Peyer's patch (tissue), 4 donors: ENCODE measurements at places on chromosomes 7 and 10.

GRCh38 chr10:85492684-85493083 lies 873.9 kb downstream of the GRID1 start:
- DNase-seq: no peak

DNA sequence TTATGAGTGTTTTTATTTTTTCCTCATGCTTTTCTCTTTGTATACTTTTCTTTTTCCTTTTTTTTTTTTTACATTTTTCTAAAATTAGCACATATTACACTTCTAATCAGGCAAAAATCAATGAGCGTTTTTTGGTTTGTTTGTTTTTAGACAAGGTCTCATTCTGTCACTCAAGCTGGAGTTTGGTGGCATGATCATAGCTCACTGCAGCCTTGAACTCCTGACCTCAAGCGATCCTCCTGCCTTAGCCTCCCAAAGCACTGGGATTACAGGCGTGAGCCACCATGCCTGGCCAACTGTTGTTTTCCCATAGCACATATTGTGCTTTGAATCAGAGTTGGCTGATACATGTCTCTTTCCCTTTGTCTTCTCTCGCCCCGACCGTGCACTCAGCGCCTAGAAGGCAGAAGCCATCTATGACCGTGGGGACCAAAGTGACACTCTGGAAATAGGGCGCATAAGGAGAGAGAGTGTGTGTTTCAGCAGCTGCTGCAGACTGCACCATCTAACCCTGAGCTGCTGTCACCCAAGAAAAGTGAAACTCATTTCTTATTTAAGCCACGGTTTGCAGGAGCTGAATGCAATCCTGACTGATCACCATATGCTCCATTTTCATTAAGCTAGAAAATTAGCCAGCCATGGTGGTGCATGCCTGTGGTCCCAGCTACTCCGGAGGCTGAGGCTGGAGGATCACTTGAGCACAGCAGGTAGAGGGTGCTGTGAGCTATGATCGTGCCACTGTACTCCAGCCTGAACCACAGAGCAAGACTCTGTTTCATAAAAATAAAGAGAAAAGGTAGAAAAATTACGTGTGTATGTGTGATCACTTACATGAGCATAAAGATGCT lies 41.4 kb upstream of the GTF2I start:
- DNase-seq: no peak

GRCh38 chr7:36015733-36016132 lies 137.3 kb upstream of the EEPD1 start:
- no peak for DNase-seq

DNA sequence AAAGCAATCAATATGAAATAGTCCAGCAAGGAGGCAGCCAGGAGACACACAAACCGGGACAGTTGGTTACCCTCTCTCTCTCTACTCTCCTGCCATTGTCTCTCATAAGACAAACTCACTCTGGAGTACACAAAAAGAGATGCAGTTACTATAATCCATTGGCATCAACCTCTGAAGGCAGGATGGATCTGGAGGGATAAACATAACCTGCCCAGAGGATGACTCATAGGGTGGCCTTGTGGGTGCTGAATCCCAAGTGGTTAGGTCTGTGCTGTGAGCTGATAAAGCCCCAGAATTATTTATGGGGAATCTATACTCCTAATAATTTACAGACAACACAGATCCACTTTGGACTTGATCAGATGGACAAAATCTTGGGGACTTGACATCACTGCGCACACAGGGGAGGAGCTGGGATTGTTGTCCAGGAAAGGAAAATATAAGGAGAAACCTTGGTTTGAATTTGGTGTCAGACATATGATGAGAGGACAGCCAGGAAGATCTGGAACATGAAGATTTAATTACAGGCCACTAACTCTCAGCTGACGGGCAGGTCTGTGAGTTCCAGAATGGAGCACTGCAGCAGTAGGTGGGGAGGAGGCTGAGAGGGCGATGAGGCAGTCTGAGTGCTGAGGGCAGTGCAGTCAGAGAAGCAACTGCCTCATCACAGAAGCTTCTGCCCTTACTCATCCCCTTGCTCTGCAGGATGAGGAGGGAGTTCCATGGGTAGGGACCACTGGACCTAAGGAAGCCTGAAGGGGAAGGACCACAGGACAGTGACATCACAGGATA lies 113.9 kb upstream of the PRSS58 start:
- no peak for DNase-seq

DNA sequence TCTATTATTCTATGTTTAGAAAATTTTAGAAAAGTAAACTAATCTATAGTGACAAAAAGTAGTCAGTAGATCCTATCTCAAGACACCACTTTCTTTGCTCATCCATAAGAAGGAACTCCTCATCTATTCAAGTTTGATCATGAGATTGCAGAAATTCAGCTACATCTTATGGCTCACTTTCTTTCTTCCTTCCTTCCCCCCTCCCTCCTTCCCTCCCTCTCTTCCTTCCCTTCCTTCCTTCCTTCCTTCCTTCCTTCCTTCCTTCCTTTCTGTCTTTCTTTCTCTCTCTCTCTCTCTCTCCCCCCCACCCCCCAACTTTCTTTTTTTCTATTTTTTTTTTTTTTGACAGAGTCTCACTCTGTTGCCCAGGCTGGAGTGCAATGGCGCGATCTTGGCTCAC lies 35.3 kb upstream of the SRPK2 start:
- DNase-seq: no peak

GRCh38 chr10:126205486-126206205 lies 182.6 kb downstream of the ADAM12 start:
- no peak for DNase-seq

DNA sequence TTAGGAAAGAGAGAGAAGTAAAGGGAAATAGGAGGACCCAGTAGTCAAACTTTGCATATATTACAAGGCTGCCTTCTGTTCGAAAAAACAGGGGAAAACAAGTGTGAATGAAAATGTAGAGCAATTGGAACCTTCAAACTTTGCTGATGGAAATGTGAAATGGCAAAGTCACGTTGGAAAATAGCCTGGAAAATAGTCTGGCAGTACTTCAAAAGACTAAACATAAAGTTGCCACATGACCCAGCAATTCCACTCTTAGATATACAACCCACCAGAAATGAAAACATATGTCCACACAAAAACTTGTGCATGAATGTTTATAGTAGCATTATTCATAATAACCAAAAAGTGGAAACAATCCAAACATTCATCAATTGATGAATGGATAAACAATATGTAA lies 78.6 kb upstream of the IFRD1 start:
- DNase-seq: no peak

- no peak for DNase-seq
Measured at GRCh38 chr7:102991540-102992214, 78.9 kb downstream of the LRRC17 start.

GRCh38 chr7:68892236-68892635 lies 706.0 kb upstream of the AUTS2 start:
- no peak for DNase-seq

DNA sequence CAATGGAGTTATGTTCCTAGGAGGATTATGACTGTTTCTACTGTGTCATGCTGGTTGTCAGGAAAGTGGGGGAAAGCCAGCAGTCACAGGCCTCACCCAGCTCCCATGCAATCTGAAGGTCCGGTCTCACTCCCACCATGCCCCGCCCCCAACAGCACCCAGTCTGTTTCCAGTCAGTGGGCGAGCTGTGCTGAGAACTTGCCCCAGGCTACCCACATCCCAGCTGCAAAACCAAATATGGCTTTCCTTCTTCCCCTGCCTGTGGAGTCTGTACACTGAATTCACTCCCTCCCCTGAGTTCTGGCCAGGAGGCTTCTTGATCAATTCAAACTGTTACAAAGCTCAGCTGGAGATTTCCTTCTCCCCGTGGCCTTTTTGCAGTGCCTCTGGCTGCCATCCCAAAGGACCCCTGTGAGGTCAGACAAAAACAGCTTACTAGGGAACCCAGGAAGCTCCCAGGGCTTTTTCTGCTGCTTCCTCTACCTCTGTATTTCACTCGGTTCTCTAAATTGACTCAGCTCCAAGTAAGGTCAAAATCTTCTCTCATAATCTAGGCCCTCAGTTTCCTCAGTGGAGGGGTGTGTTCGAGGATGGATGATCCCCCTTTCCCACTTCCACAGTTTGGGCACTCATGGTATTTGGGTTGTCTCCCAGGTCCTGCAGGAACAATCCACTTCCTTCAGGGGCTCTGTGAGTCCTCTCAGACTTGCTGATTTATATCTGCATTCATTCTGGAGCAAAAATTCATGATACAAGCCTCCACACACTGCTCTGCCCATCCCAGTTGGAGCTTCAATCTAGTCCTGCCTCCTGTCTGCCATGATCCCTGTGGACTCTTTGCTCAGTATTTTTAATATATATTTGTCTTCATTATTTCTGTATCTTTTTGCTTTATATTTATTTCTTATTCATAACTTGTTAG lies 205.5 kb downstream of the SEMA3D start:
- no peak for DNase-seq

DNA sequence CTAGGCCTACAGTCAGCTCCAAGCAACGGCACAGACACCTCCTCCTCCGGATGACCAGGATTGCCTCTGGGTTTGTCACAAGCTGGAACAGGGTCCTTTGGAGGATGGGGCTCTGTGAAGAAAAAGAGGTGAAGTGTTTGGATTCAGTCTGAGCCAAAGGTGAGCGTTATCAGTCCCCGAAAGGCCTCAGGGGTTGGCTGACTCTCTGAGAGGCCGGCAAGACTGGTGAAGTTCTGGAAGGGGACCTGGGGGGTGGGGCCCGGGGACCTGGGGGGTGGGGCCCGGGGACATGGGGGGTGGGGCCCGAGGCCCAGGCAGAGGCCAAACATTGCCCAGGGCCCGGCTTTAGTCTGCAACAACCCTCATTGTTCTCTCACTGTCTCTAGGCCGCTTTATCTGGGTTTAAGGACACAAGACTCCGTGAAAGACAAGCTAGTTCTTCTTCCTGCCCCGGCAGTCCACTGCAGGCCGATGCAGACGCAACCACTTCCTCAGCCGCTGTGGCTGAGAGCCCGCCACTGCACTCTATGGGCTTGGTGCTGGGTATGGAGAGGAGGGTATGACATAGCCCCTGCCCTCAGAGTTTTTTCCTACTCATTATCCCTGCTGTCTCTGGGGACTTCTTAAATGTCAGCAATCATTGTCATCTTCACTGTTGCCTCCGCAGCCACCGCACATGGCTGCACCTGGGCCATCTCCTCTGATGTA lies 27.4 kb upstream of the PSAP start:
- DNase-seq: no peak

DNA sequence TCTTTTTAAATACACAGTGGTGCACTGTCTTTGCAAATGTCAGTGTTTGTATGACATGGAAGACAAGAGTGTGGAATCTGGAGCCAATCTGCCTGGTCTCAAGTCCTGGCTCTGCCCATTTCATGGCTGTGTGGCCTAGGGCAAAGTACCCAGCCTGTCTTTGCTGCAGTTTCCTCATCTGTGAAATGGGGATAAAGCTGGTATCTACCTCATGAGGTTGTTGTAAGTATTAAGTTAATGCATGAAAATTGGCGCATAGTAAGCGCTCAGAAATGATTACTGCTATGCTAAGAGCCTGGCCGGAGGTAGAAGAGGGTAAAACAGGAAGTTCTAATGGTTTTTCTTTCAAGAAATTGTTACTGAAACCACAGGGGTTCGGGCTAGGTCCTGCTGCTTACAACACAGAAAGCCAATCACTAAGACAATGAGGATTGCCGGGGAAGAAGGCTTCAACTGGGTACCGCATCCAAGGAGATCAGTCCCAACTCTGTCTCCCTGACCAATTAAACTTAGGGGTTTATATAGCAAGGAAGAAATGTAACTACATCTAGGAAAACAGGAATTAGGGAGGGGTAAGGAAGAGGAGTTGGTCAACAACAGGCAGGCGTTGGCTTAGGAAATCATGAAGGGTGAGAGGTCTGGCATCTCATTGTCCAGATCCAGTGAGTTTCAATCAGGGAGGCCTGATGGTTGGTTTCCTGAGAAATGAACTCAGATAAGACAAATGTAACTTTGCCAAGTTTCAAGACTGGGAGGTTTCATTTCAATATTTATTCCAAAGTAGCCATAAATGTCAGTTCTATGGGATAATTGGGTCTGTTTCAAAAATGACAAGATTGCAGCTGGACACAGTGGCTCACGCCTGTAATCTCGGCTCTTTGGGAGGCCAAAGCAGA lies 57.0 kb downstream of the CHST3 start:
- no peak for DNase-seq

DNA sequence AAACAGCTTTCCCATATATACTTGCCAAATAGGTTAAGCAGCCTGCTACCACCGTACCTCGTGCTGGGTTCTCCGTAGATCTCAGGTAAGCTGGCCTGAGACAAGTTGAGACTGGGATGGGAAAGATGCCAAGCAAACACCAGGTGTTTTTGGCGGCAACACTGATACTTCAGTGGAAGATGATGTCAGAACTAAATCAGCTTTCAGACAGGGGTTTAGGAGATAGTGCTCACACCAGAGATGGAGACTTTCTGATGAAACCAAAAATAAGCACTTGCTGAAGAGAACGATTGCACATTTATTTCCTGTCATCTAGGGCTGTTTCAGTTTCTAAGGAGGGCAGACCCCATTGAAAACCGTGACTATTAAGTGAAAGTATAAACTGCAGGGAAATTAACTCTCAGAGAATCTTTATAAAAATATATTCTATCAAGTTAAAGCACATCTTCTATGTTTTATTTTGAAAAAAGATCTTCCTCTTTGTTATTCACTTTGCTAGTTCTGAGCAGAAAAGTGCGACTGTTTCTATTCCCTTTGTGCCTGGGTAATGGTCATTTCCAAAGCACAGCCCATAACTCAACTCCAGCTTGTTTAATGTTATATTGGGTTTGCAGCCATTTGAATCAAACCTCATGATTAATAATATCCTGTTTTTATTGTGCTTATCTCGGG lies 149.9 kb downstream of the CPED1 start:
- no peak for DNase-seq

DNA sequence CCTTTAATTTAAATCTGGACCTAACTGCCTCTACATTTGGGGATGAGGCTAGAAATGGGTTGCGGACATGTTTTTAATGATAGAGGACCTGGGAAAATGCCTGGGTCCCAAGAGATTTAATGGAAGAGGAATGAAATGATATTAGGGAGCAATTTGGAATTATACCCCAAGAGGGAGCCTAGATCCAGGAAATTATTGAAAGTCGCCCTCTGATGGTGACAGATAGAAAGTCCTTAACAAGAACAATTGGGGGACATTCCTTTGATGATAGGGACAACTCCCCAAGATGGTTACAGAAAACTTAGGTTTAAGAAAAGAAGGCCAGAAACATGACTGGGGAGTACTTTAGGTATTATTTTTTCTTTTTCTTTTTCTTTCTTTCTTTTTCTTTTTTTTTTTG lies 9.5 kb upstream of the TSGA13 start:
- no peak for DNase-seq

- DNase-seq: peak; percentile 48
Measured at GRCh38 chr7:108415821-108416536, 40.3 kb downstream of the NRCAM start.
